Melanocyte of skin (primary cell): ENCODE measurements at places on chromosomes 5 and 9. TPM values are rescaled to one million over a fixed set of nuclear protein-coding genes. Genes with fewer than 3 reads are reported as not detected.

SERF1A gene
- total RNA-seq, result 5.1 and 10.0 TPM in 2 replicates

NACC2 gene
- 21.0 and 23.8 TPM in 2 replicates for total RNA-seq

NRARP gene
- under 0.01 TPM in 1 of 2 replicates, not detected in the other for total RNA-seq

NHP2 gene
- total RNA-seq, result 126 and 128 TPM in 2 replicates

SPATA31D4 gene
- total RNA-seq, result not detected in 2 replicates

SLC45A2 gene
- 209 and 347 TPM in 2 replicates for total RNA-seq
